ENCODE measurements at places on chromosomes 1 and 21.

DNA sequence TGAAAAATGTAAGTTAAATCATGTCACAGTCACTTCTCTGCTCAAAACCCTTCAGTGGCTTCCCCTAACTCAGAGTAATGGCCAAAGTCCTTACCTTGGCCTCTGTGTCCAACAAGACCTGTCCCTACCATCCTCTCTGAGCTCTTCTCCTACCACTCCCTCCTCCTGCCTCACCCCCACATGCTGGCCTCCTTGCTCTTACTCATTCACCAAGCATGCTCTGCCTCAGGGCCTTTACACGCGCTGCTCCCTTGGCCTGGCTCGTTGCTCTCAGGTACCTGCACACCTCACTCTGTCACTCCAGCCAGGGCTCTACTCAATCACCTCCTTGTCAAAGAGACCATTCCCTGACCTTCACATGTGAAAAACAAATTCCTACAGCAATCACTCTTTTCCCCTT lies 54.2 kb downstream of the SEC16B start:
- no peak for DNase-seq

DNA sequence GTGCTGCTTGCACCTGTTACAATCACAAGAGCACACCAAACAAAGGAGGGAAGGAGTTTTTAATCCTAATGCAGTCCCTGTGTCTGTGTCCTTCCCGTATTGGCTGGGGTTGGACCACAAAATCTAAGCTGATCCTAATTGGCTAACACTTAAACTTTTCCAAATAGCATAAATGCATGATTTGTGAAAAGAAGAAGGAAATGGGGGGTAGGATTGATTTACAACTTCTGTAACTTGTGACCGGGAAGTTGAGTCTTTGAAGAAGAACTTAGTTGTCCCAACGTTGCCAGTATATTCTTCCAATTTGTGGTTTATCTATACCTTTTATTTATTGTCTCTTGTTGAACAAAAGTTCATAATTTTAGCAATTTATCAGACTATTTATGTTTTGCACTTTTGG lies 11.8 kb upstream of the IPP start:
- DNase-seq: no peak

GRCh38 chr1:222417264-222417663 lies 130.6 kb downstream of the HHIPL2 start:
- no peak for DNase-seq

DNA sequence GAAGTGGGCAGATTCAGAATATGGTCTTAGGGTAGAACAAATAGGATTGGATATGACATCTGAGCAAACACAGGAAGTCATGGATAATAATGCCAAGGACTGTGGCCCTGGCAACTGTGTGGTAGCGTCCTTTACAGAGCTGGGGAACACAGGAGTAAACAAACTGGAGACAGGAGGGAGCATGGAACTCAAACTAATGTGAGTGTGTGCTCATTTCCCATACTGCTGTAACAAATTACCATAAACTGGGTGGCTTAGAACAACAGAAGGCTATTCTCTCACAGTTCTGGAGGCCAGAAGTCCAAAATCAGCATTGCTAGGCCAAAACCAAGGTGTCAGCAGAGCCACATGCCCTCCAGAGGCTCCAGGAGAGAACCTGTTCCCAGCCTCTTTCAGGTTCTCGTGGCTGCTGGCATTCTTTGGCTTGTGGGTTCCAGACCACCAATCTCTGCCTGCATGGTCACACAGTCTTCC lies 106.4 kb downstream of the TGFBR3 start:
- DNase-seq: no peak

DNA sequence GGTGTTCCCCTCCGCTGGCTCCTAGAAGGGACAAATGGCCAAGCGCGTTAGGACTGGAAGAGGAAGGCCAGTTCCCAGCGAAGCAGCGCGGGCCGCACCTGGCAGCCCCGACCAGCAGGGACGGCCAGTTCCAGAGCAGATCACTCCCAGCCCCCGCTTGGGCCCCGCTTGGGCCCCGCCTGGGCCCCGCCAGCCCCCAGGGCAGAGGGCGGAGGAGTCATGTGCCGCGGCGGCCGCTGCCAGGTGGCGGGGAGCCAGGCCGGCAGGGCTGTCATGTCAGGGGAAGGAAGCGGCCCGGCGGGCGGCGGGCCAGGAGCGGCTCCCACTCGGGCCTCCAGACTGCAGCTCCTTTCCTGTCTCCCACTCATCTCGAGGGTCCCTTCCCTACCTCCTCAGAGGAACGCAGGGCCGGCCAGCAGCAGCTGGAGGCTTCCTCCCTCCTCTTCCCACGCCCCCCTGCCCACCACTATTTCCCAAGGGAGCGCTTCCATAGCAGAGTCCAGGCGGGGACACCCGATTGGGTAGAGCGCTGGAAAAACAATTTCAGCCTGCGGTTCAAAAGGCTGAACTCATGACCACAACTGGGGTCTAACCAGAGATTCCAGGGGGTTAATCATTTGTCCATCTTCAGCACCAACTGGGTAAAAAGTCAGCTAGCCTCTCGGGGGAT lies 16.5 kb downstream of the ZNF697 start:
- peak; percentile 90 for DNase-seq

DNA sequence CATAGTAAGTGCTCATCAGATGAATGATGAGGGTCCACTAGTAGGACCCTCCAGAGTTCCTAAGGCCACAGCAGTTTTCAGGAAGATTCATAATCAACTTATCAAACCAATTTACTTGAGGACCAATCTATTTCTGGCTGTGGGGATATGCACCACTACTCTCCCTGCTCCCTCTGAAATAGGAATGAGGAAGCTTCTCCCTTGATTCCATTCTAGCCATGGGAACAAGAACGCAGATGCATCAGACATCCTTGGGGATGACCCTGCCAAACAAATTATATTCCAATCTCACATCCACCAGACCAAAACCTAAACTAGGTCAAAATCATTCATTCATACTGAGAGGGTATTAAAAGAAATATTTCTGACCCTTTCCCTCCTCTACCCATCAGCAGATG lies 31.5 kb downstream of the JAK1 start:
- DNase-seq: no peak

DNA sequence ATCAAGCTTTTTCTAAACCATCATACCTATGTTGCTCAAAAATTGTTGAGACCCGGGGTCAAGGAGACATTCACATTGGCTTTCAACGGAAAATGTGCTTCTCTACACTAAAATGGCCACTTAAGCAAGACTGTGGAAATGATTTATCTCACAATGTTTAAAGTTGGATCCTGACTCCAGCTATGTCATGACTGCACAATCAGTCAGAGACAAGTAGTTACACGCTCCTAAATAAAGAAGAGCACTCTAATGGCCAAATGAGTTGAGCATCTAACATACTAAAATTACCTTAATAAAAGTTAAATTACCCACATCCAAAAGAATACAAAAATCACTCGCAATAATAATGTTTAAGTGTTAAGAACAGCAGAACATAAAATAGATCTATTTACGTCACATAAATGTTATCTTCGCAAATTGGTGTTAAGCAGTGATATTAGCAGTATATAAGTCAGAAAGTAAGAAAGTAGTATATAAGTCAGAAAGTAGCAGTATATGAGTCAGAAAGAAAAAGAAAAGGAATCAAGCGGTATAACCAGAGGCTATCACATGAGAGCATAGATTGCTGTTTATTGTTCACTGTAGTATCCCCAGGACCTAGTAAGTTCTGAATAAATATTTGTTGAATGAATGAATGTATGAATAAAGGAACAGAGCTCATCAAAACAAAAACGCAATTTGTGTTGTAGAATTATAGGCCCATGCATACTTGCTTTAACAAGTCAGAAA lies 28.4 kb downstream of the ZNF281 start:
- no peak for DNase-seq

DNA sequence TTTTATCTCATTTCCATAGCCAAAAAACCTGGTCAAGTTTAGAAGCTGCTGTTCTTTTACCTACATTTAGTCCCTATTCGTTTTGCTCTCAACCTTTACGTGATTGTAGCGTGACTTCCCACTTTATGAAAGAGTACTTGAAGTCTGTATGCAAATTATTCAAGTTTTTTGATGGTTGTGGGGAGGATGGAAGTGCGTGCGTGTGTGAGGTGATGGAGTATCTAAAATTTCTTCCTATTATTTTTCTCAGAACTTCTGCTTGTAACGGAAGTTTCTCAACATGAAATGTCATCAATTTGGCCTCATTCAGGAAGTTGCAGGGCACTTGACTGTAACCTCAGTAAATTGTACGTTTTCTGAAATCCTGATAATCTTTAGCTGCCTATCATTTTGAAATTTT lies 64.0 kb downstream of the SAMSN1 start:
- DNase-seq: no peak

DNA sequence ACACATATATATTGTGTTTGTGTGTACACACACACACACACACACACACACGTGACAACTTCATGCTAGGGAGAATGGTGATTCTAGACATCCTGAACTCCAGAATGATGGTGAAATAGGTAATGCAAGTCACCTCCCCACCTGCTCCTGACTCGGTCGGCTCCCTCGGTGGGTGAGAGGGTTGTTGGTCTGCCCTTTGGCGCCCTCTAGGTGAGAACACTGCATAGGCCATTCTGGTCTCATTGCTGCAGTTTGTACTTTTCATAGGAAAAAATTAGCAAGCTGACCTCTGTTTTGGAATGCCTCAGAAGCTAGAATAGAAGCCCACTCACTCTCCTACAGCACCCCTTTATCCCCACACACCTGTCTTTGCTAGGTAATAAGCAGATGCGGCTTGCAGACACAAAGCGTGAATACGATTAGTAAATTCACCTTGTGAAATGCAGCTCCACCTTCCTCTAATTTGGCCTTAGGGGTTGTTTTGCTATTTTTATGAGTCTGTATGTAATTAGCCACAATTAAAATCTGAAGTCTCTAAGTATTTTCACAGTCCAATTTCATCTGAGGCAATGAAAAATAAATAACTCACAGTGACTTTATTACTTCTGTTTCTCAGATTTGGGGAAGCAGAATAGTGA lies 130.0 kb upstream of the KCNJ15 start:
- no peak for DNase-seq

DNA sequence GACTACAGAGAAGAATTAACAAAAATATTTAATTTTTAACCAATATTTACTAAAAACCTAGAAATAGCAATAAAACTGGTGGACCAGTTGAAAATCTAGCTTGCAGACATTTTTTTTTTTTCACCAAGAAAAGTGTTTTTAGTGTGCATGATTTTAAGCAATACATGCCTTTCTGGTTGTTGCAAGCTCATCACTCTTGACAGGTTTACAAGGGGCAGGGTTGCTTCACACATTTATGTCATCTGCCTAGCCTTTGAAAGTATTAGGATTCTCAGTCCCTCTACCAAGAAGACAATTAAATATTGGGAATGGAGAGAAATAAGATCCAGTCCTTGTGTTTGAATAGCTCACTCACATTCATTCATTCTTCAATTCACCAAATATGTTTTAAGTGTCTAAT lies 53.8 kb upstream of the LYPLAL1 start:
- no peak for DNase-seq

- no peak for DNase-seq
These were observed 10.4 kb downstream of the WRAP73 start for GRCh38 chr1:3639397-3639911.

GRCh38 chr1:166695115-166695514 lies 144.2 kb upstream of the POGK start:
- DNase-seq: no peak

DNA sequence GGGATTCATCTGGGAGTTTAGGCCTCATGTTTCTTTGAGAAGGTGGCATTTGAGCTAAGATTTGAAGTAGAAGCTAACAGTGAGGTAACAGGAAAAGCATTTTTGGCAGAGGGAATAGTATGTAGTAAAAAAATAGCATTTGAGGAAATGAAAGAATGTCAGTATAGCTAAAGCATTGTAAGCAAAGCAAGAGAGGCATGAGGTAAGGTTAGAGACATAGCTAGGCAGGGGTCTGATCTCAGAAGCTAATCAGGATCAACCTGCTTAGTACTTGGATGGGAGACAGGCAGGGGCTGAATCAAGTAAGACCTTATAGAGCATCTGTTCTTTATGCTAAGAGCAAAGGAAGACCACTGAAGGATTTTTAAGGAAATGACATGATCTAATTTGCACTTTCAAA lies 4.0 kb downstream of the POLR3C start:
- no peak for DNase-seq

DNA sequence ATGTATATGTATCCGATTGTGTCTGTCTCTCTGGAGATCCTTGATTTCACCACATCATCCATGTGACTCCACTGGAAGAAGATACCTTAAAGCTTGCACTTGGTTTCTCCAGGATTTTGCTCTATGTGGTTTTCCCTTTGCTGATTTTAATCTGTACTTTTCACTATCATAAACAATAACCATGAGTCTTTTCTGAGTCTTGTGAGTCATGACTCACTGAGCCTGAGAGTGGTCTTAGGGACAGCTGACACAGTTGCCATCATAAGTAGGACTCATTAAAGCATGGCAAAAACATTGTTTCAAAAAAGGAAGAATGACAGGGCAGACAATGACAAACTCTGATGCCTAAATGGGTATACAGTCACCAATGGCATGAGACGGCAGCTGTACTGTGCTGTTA lies 226.2 kb downstream of the AKT3 start:
- DNase-seq: no peak

DNA sequence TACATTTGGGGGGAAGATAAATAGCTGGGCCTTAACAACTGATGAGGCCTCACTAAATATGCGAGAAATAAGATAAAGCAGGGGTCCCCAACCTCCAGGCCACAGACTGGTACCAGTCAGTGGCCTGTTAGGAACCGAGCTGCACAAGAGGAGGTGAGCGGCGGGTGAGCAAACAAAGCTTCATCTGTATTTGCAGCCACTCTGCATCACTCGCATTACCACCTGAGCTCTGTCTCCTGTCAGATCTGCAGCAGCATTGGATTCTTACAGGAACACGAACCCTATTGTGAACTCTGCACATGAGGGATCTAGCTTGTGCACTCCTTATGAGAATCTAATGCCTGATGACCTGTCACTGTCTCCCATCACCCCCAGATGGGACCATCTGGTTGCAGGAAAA lies 5.2 kb upstream of the PAXBP1 start:
- no peak for DNase-seq

DNA sequence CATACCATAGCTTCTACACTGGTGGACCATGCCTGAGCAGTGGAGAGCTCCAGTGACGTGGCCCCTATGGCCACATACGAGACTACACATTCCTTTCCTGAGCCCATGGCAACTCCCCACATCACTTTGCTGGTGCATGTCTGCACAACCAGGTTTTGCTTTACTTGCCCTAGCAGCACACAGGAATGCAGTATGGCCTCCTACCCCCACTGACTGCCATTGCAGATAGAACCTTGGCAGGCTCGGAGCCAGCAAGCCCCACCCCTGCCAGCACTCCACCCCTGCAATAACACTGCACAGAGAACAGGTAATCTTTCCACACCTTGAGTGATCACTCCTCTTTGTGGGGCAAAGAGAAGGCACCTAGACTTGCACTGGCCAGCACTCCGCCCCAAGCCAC lies 531.9 kb upstream of the CAMK1G start:
- DNase-seq: no peak

GRCh38 chr1:244297616-244298015 lies 154.1 kb downstream of the ADSS2 start:
- DNase-seq: no peak

GRCh38 chr1:22601610-22602009 lies 34.8 kb upstream of the C1QA start:
- DNase-seq: no peak
